Cerebellar cortex (tissue), 1 donor: ENCODE measurements at places on chromosomes 6 and 20.

DNA sequence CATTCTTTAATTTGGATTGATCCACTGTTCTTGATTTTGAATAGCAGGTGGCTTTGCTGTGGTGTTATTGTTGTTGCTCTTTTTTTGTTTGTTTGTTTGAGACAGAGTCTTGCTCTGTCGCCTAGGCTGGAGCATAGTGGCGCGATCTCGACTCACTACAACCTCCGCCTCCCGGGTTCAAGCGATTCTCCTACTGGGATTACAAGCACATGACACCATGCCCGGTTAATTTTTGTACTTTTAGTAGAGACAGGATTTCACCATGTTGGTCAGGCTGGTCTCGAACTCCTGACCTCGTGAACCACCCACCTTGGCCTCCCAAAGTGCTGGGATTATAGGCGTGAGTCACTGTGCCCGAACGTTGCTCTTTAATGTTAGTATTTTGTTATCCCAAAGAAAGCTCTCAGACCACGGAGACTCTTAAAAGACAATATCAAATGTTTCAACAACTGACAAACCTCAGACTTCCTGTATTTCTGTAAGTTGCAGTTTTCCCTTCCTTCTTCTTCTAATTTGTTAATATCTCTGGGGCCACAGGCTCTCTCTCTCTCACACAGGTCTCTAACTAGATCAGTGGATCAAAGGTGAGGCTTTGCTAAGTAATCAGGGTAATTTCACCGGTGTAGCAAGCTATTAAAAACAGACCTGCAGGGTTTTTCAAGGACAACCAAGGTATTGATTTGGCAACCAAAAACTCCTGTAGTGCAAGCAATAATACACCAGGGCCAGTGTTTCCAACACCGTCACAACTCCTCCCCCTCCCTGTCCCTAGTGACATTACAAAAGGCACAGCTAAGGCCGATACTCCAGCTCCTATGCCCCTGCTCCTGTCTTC is 48.8 kb upstream of the ZNF217 start:
- peak; percentile 55 for DNase-seq

DNA sequence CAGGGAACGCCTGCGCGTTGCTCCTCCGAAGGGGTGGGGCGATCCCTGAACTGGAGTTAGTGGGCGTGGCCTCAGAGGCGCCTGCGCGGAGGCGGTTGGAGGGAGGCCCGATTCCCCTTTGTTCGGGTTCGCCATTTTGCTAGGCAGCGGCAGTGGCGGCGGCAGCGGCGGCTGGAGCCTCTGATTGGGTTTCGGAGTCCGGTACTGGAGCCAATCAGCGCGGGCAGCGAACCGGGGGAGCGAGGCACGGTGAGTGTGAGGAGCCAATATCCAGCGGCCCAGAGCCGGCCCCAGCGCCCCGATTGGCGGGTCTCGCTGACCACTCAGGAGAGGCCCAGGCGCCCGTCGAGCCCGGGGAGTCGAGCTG is at the start of gene NFYA:
TSS of gene NFYA (plus strand) at position 139 of the 367 bp plus-strand sequence. CDS start 6,116 bp downstream, outside the sequence.
- no peak for DNase-seq

GRCh38 chr20:13042458-13042794 is 33.7 kb downstream of the SPTLC3 start:
- no peak for DNase-seq

- DNase-seq: no peak
Observed at GRCh38 chr6:132020138-132020581, 69.0 kb upstream of the CCN2 start.
